ENCODE measurements at places on chromosomes 3 and 15.

DNA sequence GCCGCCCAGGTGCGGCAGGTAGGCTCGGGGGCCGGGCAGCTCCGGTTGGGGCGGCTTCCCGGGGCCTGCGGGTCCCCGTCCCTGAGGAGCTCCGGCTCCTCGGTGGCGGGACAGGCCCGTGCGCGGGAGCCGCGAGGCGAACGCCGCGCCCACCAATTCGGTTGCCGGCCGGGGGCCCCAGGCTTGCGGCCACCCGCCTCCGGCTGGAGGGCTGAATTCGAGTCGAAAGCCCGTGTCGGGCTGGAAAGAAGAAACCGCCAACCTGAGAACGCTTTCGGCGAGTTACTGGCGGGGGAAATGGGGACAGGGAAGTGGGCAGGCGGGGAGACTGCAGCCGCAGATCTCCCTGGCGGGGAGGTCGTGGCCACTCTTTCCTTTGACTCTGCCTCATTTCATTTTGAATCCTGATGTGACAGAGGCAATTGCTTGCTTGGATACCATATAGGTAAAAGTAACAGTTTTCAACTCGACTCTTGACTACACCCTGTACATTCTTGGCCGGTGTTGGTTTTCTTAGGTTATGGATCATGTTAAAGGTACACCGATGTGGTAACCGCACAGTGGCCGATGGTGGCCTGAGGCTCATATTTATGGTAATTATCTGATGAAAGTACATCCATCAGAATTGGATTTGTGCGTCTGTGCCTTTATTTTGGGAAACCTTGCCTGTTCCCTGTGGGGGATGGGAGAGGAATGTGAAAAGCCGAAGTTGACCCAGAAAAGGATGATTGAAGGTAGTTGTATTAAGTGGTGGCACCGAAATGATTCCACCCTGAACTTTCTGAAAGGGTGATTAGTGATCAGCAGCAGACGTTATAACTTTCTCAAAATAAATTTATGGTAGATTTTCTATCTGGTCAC is 1.7 kb downstream of the B3GNT5 start:
- no peak for DNase-seq

DNA sequence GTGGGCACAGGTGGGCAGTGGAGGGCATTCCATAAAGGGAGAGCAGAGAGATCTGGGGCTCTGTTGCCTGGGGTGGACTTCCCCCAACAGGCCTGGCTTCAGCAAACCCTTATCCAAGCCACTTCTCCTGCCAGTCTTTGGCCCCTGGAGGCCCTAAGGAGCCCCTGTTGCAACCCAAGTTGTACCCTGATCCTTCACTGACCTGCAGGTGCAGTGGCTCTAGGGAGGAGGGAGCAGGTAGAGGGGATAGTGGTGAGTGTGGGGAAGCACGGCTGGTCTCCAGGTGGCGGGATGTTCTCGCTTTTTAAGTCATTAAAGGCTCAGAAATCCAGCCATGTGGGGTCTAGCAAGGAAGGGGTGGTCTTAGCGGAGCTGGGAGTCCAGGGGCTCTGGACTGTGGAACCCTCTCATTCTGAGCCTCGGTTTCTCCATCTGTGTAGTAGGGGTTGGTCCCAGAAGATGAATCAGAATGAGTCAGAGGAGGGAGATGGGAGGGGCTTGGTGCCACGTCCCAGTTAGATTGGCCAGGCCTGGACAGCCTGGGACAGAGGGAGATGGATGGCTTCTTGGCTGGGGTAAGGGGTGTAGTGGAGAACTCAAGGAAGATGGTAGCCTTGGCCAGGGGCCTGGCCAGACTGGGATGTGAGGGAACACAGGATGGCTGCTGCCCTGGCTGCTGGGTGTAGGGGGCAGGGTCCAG is 2.6 kb downstream of the ZBTB47 start:
- no peak for DNase-seq

DNA sequence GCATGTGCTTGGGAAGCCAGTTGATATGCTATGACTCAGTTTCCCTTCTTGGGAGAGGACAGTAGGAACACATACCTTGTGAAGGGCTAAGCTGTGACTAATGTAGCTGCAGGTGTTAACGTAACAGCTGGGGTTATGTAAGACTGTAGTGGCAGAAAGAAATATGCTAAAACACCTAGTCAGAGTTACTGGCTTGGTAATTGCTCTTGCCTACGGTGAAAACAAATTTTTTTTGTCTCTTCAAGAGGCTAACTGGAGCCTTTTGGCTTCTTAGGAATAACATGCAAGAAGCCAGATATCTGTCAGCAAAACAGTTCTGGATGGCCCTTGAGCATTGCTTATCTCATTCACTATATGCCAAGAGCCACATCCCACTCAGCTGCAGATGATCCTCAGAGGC is 1.4 kb downstream of the MAPKBP1 start:
- no peak for DNase-seq

- no peak for DNase-seq
These were observed 5.3 kb downstream of the P2RY12 start for GRCh38 chr3:151379083-151379734.

DNA sequence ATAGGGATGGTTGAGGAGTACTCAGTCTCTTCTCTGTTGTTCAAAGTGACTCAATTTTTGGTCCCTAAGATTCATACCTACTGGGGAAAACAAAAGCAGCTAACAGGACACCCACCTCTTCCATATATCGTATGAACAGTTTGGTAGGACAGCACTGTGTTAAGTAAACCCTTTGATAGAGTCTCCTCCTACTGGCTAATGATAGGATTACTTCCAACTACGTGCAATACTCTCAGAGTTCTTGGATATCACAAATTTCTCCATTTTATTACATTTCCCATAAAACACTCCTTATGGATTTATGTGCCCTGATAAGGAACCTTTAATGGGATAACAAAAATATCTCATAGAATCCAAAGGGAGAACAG is 200.2 kb upstream of the GOLGA6L4 start:
- no peak for DNase-seq

DNA sequence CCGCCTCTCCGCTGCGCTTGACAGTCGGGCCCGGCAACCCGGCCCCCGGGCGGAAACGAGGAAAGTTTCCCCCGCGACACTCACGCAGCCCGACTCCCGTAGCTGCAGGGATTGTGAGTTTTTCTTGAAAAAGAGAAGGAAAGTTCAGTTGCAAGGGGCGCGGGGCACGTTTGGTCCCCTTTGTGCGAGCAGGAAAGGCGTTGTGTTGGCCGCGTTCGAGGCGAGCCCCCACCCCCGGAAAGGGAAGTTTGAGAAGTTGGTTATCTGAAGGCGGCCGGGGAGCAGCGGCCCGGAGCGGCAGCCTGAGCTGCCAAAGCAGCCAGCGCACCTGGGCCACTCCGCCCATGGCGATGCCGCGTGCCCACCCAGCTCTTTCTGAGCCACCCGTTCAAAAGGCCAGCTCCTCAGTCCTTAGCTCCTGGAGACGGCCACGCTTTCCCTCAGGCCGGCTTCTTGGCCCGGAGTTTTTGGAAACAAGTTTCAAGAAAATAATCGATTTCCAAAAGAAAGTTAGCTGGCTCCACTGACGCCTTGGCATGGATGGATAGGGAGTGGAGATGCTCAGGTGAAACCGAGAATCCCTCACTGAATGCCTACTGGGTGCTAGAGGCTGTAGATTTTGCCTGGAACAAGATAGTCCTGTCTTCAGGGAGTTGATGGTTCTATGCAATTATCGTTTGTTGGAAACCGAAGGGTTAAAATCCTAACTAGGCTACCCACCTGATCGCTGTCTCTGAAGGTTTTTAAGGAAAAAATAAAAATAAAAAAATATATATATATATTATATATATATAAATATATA is 832 bp downstream of the TGFBR2 start:
- no peak for DNase-seq

DNA sequence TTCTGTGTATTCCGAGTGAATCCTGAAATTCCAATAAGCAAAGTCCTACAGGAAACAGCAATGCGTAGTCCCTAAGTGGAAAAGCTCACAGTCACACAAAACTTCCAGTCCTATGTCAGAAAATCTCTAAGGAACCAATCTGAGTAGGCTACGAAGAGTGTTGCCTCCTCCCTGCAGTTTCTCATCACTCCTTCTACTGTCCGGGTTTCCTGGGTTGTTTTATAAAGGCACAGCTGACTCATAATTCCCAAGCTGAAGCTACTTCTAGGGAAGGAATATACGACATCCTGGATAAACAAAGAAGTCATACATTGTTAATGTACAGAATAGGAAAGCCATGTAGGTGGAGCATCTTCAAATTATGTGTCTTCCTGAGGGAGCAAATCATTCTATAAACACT is 65.7 kb upstream of the RGMA start:
- DNase-seq = no peak

DNA sequence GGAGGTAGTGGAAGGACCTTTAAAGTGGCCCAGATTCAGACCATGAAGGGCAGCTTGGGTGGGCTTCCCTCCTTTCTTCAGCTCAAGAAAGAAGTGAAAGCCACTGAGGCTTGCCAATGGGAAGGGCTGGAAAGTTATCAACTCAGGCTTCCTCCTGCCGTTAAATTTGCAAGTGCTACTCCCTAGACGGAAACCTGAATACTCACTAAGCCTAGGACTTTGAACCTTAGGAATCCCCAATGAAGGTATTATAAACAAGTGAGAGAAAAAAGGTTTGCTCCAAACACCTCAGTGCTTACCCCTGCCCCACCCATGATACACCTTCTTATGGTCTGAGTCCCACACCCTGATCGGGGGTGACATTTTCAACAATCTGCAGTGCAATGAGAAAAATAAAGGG is 396.4 kb downstream of the SHQ1 start:
- DNase-seq = no peak

- no peak for DNase-seq
These were observed 242.8 kb upstream of the ICE2 start for GRCh38 chr15:60721707-60722106.

GRCh38 chr3:64220161-64220914 is 4.9 kb downstream of the PRICKLE2 start:
- DNase-seq = no peak

- no peak for DNase-seq
These were observed 22.8 kb downstream of the SLC12A6 start for GRCh38 chr15:34314491-34315490.

DNA sequence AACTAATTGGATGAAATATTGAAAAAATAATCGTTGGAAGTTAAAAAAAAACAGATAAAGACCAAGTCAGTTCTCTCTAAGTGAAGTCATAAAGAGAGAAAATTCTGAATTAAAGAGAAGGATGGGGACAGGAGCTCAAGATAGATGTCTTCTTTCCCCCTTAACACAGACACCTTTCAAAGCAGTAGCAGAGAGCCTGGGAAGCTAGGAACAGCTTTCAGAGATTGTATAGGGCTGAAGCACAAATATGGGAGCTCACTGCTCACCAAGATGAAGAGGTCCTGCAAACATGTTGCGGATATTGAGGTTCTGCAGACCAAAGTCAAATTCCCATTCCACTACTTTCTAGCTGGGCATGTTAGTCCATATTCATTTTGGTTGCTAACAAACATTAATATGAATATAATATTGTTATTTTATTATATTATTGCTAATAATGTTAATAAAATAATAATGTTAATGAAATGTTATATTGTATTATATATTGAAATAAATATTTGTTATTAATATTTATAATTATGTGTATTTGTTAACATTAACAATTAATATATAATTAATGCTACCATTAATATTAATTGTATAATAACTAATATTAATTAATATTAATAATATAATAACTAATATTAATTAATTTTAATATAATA is 319.1 kb downstream of the OXSM start:
- DNase-seq = no peak

GRCh38 chr3:8743021-8743601 is 9.5 kb downstream of the CAV3 start:
- DNase-seq = no peak

- no peak for DNase-seq
These were observed 48.4 kb downstream of the ROPN1B start for GRCh38 chr3:126017362-126017761.

DNA sequence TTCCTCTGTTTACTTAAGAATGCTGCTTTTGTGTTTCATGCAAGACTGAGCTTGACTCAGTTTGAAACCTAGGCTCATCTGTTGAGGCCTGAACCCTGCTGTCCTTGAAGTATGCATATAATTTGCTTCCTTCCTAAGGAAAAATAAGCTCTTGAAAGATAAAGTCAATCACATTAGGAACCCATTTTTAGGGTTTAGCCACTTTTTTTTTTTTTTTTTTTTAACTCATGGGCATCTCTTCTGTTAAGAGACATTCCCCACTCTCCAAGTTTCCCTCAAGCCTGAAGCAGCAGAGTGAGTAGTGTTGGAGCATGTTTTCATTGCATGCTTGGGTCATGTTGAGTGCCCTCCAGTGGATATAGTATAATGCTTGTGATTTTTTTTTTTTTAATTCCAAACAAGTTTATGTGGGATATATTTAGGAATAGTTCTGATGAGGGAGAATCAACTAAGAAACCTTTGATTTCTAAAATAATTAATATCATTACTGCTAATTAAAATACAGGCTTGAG is 3.6 kb downstream of the CTNNB1 start:
- no peak for DNase-seq

- no peak for DNase-seq
These were observed 28.8 kb upstream of the KLF13 start for GRCh38 chr15:31297575-31298456.

GRCh38 chr15:42084465-42085235 is 9.7 kb downstream of the PLA2G4D start:
- no peak for DNase-seq

DNA sequence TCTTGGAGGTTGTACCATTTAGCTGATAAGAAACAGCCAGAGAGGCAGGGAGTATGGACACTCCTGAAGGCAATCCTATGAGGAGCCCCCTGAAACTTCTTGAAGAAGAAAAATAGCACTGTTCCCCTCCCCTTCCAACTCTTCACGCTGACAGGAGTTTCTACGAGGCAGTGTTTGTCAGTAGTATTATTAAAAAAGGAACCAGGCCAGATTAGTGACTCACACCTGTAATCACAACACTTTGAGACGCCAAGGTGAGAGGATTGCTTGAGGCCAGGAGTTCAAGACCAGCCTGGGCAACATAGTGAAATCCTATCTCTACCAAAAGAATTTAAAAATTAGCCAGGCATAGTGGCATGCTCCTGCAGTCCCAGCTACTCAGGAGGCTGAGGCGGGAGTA is 38.7 kb downstream of the WWTR1 start:
- no peak for DNase-seq

DNA sequence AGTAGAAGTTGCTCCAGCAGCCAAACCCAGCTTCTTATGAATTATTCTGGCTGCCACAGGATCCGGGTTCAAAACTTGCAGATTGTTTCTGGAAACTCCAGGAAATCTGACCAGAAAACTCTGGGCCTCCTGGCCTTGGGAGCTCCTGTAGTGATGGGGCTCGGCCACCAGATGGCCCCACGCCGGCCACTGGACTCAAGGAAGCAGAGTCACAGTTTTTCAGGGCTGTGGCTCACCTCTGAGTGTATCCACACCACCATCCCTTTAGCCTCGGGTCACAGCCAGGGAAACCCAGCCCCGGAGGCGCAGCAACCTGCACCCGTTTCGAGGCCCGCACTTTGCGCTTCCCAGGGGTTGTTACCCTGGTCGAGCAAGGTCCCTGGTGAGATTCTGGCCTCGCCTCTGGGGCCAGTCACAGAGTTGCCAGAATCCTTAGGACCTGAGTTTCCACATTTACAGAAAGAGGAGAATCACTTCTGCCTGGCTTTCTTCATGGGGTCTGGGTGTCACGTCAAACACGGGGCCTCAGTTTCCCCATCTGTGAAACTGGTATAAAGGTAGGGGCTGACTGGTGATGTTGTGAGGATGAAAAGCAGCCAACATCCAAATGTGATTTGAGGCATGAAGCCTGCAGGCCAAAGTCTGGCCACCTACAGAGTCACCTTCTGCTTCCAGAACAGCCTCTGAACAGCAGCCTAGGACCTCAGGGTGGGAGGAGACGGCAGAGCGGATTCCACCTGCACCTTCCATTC is 53.5 kb upstream of the LCTL start:
- DNase-seq = no peak
